ENCODE measurements at places on chromosomes 16 and 17.

DNA sequence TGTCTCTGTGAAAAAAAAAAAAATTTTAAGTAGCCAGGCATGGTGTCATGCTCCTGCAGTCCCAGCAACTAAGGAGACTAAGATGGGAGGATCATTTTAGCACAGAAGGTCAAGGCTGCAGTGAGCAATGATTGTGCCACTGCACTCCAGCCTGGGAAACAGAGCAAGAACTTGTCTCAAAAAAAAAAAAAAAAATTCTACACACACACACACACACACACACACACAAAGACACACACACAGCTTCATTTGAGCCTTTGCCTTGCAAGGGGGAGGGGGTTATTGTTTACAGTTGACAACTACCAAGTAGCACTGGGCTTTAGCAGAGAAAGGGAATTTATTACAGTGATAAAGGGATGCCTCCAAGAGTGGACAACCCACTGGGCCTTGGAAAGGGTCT is 4.9 kb upstream of the POLR3E start:
- DNase-seq, result no peak

- peak; percentile 63 for DNase-seq
Measured at GRCh38 chr16:89361751-89362539, 128.4 kb downstream of the ANKRD11 start.

DNA sequence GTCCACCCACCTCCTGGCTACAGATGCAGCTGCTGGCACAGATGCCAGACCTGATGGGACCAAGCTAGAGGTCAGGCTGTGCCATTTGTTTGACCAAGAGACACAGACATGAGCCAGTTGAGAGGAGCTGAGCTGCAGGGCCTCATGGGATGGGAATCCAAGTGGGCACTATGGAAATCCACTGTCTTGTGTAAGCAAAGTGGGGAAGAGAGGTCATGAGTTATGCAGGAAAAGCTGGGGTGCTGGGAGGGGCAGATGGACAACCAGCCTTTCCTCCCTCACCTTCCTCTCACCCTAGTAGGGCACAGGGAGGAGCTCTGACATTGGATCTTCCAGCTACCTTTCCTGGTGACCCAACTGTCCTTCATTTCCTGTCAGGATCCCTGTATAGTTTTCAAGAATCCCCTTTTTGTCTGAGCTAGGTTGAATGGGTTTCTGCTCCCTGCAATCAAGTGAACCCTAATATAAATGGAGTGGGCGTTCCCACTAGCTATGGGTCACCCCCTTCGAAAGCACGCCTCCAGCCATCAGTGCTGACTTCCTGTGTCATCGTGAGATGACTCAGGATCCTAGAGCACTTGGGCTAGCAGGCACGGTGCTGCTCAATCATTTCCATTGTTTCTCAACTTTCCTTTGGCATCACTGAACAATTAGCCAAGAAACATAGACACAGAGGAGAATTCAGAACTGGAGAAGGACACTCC is 13.6 kb downstream of the ATPAF2 start:
- DNase-seq, result peak; percentile 49

- DNase-seq, result no peak
Measured at GRCh38 chr17:64008830-64009229, 10.7 kb downstream of the PRR29 start.

DNA sequence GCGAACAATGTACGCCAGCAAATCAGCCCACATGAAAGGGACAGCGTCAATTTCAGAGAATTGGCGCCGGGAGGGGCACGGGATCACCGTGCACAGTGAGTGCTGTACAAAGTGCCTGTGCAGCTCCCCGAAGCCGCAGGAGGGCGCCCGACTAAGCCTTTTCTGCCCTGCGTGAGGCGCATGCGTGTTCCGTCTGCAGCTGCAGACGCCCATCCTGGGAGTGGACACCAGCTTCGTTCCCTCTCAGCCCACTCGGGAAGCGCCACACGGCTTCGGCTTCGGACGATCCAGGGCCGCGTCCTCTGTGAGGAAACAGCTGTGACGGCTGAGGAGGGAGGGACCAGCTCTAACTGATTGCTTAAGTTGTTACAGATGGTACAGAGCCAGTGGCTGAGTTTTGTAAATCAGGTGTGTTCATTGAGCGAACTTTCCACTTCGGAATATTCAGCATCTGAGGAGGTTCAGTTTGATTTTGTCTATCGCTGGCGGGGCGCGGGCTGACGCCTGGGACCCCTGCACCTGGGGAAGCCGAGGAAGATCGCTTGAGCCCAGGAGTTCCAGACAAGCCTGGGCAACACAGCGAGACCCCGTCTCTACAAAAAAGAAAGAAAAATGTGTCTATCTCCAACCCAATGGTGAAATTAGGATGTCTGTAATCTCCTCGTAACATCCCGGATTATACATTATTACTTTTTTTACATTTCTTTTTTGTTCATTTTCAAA is 15.4 kb upstream of the ZNF287 start:
- DNase-seq, result peak; percentile 48

DNA sequence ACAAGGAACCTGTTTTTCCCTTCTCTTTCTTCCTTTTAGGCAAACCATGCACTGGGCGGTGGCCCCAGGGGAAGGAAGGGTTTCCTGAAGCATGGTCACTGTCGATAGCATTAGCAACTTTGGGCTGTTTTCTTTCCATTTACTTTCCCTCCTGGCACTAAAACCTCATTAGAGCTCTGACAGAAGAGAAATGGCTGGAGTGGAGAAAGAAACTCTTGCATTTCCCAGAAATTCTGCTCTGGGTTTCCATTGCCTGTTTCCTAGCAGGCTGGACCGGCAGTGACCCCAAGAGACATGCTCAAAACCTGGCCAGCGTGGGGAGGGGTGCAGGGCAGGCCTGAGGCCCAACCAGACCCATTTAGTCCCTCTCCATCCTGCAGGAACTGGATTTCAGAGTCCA is 230.7 kb upstream of the CCL2 start:
- DNase-seq, result no peak

- no peak for DNase-seq
Measured at GRCh38 chr17:12691173-12691572, 25.5 kb downstream of the MYOCD start.

GRCh38 chr17:60395508-60396065 is 3.7 kb upstream of the USP32 start:
- DNase-seq, result no peak

DNA sequence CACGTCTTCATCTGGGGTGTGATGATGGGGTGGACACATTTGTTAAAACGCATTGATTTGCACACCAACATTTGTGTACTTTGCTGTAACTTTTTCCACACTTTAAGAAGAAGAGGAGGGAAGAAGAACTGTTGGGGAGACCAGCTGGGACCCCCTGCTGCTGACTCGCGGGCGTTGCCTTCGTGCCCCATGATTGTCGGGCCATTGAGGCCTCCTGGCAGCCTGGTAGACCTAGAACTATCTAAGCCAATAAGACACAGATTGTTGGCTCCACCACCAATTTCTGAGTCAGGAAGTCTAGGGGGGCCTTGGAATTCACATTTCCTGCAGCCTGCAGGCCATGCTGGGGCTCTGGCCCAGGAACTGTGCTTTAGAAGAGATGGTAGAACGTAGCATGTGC is 105.5 kb downstream of the TNFRSF13B start:
- no peak for DNase-seq

DNA sequence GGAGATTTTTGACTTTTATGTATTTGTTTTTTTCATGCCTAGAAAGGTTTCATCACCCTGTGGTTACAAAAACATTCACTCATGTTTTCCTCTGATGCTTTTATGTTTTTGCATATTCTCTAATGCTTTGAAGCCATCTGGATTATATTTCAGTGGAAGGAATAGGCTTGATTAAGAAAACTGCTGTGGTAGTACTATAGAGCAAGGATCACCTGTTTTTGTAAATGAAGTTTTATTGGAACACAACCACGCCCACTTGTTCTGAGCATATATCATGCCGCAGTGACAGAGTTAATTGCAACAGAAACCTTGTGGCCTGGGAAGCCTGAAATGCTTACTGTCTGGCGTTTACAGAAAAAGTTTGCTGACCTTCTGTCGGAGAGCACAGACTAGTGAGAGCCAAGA is 11.5 kb downstream of the COX10 start:
- no peak for DNase-seq

- no peak for DNase-seq
Measured at GRCh38 chr16:35200662-35201061, 1741.2 kb downstream of the TP53TG3F start.

DNA sequence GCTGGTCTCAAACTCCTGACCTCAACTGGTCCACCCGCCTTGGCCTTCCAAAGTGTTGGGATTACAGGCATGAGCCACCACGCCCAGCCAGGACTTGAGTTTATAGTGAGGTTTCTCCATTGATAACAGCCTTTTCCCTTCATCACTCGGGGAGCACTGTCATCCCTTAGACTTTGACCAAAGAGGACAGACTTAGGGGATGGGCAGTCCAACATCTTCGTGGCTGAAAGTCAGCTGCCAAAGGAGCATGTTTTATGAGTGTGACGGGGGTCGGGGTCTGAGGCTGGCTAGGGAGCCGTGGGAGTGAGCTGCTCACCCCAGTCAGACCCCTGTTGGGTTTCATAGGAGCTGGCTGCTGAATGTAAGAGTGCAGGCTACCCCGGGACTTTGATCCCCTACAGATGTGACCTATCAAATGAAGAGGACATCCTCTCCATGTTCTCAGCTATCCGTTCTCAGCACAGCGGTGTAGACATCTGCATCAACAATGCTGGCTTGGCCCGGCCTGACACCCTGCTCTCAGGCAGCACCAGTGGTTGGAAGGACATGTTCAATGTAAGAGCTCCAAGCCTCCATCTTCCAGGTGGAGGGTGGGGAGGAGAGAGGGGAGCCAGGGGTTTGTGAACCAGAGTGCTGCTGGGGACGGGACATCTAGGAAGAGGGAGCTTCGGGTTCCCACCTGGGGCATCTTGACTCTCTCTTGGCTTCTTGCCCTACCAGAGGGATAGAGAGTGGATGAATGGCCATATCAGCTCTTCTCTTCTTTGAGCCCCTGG is 3.1 kb downstream of the DHRS11 start:
- DNase-seq, result no peak

GRCh38 chr17:13671771-13672170 is 70.0 kb upstream of the HS3ST3A1 start:
- DNase-seq, result no peak

DNA sequence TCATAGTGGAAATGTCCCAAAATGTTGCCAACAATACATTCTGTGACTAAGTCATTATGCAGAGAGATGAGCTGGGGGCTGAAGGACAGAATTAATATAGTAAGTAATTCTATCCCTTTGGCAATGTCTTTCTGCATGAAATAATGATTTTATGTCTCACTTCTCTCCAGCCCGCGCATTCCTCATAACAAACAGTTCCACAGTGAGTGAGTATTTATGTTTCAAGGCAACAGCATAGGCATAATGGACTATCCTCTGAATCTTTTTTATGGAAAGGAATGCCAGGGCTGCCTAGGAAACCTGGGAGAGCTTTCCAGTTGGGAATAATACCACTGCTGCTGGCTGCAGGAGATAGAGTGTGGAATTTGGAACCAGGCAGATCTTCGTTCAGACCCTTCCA is 477.7 kb downstream of the HS3ST4 start:
- DNase-seq, result no peak

- DNase-seq, result no peak
Measured at GRCh38 chr17:65011047-65011446, 45.5 kb downstream of the GNA13 start.

DNA sequence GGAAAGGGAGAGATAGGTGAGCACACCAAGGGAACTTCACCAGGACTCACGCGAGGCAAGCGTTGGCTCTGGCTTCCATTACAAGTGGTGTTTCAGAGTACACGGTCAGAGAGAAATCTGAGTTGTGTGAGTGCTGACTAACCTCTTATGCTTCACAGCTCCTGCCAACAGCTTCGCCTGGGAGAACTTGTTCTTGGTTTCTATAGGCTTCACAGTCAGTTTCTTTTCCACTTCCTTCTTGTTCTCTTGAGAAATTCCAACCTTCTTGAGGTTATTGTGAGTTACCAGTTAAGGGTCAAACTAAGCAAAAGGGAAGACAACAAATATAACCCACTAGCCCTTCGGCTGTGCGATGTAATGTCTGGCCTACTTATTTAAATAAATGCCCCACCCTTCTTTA is 18.9 kb downstream of the PSME3IP1 start:
- no peak for DNase-seq

DNA sequence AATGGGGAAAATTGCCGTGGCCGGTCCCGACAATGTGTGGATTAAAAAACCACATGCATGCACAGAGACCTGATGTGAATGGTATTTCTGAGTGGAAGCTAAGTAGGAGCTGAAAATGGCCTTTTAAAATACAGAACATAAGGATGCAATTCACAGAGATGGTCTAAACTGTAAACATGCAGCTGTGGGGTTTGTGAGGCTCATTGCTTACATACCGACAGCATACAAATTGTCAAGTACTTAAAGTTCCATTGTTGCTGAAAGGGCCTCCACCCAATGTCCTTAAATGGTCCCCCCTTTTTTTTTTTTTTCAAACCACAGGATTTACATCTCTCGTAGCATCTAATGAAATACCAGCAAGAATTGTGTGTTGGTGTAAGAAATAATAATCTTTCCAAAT is 523.2 kb downstream of the MAF start:
- no peak for DNase-seq

DNA sequence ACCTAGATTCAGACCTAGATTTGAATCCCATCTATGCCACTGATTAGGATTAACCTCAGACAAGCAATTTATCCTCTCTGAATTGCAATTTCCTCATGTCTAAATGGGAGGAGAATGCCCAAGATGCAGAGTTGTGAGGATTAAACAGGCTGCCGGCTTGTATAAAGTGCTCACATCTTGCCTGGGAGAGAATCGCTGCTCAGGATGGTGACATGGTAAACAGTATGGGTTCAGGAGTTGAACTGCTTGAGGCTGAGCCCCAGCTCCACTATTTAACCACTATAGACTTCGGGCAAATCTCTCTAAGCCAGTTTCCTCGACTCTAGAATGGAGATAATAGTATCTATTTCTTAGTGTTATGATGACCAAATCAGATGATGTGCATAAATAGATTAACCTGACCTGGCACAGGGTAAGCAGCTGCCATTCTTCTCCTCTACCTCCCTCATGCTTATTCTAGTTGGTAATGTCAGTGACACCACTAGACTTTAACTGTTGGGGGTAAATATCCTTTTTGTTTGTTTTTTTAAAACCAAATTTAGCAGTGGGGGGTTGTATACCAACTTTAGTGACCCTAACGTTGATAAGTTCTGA is 732 bp upstream of the RPL27 start:
- DNase-seq, result no peak

GRCh38 chr16:58230259-58230658 is 32.4 kb upstream of the CSNK2A2 start:
- no peak for DNase-seq

GRCh38 chr16:4365014-4365406 is 6.6 kb upstream of the VASN start:
- no peak for DNase-seq

GRCh38 chr17:65559804-65560627 is 1.4 kb downstream of the AXIN2 start:
- no peak for DNase-seq

DNA sequence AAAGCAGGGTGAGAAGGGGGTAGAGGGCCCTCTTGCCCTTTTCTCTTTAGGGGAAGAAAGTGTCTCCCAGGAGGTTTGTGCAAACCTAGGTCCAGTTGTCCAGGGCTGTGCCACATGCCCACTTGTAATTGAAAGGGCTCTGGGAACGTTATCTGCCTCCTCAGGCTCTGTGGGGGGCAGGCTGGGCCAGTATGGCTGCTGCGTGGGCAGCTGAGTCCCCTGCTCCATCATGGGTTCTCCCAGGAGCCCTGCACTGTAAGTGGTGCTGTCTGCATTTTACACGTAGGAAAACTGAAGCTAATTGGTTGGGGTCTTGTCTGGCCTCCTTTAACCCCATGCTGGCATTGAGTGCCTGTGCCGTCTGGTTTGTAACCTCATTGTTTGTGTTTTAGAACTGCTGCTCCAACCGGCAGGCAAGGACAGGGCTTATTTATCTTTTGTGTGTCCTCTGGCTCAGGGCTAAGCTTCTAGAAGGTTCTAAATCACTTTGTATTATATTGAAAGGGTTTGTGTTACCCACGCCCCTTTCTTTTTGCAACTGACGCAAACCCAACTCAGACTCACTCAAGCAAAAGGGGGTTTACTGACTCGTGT is 117.7 kb upstream of the CIBAR2 start:
- no peak for DNase-seq

All from GM19239 (cell line).